ENCODE measurements at places on chromosomes 4 and X.
A peak's percentile ranks its signal among the peaks of the same experiment; 100 is the strongest.

DNA sequence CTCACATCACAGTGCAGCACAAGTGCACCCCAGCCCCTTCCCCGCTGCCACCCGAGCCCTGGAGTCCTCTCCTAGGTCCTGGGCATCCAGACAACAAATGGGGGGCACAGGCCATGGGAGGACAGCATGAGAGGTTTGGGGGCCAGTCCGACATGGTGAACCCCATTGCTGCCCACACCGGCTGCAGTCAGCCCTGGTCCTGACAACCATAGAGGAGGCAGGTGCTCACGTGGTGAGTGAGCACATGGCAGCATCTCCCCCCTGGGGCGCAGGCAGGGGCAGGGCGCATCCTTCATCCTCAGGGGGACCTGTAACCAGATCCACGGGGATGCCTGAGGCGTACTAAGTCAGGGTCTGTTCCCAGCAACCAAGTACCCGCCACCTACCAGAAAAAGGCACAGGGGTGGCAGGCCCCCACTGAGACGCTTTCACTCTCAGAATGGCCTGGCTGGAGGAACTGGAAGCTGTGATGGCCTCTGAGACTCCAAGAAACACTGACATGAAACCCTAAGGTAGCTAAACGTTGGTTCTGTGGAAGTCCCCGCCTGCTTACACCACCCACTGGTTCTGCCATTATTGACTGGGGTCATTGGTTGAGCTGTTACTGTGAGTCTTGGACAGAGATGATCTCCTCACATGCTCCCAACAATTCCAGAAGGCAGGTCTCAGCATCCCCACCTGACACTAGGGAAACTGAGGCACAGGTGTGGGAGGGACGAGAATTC is 6.5 kb downstream of the ZFYVE28 start:
- no peak for DNase-seq

DNA sequence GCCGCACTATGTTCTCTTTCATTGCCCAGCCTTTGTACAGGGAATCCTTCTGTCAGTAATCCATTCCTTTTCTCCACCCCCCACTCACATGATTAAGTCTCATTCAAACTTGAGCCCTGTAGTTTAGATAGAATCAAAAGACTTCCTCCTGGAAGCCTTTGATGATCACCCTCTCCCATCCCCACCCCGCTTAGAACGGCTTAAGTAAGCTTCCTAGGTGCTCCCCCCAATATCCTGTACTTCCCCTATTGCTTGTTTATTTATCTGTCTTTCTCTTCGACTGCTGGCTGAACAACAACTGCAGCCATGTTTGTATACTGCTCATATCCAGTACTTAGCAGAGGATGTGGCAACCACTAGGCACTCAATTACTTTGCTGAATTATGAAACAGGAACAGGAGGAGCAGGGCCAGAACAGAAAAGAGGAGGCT is 38.5 kb upstream of the GPC3 start:
- peak; percentile 12 for DNase-seq

GRCh38 chr4:139641218-139641617 is 24.4 kb upstream of the MGST2 start:
- no peak for DNase-seq

- DNase-seq, result no peak
Measured at GRCh38 chrX:148024425-148025148, 43.5 kb downstream of the FMR1NB start.

GRCh38 chr4:83785891-83786290 is 250.0 kb downstream of the GPAT3 start:
- no peak for DNase-seq

GRCh38 chr4:73978886-73979285 is 2.9 kb downstream of the PF4 start:
- no peak for DNase-seq

DNA sequence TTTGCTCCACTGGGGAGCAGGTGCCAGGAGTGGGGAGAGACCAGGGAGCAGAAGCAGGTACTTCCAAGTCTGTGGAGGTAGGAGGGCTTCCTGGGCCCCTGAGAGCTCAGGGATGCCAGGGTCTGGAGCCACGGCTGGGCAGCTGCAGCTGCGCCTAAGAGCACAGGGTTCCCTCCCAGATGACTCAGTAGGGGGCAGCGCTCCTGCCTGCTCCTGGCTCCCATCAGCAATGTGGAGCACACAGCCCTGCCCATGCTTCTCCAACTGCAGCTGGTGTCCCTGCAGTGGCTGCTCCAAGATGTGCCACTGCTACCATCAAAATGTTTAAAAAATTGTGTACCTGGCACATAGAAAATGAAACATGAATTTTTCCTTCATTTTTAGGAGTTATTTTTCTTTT is 1028.2 kb downstream of the PCDH7 start:
- DNase-seq, result no peak

DNA sequence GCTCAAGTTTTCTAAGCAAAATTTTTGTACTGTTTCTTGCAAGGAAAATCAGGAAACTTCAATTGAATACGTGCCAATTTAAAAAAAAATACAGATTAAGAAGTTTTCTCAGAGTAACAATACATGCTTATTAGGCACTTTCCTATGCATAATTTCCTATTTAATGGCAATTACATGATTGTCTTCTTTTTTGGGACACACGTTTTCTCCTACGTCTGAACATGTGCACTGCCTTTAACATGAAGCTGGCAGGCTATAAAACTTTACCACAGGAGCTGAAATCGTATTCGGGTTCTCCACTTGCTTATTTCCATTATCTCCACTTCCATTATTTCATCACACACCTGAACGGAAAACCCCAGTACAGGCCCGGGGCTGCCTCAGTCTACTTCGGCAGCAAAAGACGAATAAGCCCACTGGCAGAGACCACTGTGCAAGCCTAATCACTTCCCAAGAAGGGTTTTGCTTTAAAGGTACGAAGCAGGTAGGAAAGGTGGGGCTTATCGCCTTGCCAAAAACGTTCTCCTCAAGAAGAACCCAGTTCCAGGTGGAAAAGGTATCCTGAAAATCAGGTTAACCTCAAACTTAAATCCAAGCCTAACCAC is 575 bp downstream of the RCHY1 start:
- no peak for DNase-seq

- no peak for DNase-seq
Measured at GRCh38 chr4:41963105-41963504, 18.5 kb upstream of the DCAF4L1 start.

DNA sequence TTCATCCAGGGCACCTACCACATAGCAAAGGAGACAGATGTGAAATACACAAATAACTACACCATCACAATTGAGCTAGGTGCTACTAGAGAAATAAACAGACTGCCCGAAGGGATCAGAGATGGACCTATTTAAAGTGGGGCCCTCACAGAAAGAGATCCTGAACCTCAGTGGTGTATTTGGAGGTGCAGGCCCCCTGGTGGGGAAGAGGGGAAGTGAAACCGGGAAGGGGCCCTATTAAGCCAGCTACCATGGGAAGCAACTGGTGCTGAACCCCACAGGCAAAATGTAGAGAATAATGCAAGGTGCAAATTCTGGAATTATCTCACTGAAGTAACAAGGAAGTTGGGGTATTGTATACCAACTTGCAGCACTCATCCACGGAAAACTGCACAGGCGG is 78.6 kb upstream of the FAM9A start:
- no peak for DNase-seq

DNA sequence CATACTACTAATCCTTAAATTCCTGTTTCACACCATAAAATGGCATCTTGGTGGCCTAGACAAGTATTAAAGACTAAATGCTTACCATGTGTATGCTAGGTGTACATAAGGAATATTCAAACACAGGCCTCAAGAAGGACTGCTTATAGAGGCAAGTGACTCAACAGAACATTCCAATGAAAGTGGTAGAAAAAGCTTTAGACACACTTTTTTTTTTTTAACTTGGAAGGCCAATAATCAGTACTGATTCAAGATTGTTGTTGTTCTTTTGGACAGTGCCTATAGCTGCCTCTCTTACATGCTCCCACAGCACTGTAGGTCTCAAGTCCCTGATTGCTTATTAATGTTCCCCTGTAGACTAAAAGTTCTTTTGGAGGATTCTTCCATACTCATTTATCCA is 77.6 kb downstream of the FBXL5 start:
- no peak for DNase-seq

- DNase-seq, result no peak
Measured at GRCh38 chr4:21192367-21192766, 492.1 kb downstream of the PACRGL start.

GRCh38 chr4:16125571-16126445 is 42.0 kb upstream of the PROM1 start:
- peak; percentile 48 for DNase-seq

GRCh38 chrX:94751611-94752010 is 1077.6 kb downstream of the FAM133A start:
- no peak for DNase-seq

DNA sequence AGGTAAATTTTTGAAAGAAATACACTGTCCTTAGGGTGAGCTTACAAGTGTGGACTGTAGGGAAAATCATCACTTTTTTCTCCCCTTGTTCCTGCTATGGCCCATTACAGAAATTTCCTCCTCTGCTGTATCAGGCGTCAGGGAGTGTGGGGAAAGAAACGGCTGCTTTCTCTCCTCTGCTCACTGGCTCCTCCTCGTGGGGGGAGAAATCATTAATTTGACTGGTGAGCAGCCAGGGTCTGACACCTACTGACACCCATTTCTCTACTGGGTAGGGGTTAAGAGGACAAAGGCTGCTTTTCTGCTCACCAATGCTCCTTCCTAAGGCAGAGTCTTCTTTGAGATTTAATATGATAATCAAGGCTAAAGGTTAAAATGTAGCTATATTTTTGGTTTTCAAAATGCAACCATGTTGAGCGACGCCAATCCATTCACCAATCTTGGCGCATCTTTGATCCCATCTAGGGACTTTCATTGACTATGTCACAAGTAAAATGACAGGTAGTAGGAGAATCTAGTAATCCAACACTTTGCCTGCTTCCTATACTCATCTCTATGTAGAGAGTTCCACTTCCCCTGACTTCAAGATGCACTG is 25.1 kb downstream of the SETD7 start:
- DNase-seq, result peak; percentile 20

DNA sequence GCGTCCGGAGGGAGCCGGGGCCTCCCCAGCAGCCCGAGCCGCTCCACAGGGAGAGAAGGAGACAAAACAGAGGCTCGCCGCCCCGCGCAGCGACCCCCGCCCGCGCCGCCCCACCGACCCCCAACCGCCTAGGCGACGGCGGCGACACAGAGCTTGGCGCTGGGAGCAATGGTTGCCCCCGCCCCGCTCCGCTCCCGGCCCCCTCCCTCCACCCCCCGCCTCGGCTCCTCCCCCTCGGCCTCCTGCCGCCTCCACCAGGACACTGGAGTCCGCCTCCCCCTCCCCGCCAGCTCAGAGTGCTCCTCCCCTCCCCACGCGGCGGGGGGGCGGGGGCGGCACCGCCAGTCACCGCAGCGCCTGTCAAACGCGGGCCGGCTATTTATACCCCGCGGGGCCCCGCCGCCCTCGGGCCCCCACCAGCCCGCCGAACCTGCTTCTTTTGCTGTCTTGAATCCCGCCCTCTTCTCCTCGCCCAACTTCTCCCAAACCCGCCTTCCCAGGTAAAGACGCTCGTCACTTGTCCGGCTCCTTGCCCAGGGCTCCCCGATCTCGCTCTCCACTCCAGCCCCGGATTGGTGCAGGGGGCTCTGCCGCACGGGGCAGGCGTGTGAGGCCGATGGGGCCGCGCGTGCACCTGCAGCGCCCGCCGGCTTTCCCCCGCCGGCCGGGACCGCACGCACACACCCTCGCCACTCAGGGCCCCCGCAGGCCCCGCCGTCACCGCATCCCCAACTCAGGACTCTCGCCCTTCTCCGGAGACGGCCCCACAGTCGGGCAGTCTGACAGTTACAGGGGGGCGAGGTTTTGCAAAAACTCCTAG is at the start of gene ELF2:
ELF2 (minus strand) TSS at position 170 of the 820 bp plus-strand sequence. CDS start 39,517 bp downstream, outside the sequence.
- DNase-seq, result peak; percentile 86

GRCh38 chr4:33923469-33923868 is 2320.8 kb downstream of the ARAP2 start:
- DNase-seq, result no peak

- no peak for DNase-seq
Measured at GRCh38 chr4:146445198-146446150, 76.3 kb downstream of the SLC10A7 start.

DNA sequence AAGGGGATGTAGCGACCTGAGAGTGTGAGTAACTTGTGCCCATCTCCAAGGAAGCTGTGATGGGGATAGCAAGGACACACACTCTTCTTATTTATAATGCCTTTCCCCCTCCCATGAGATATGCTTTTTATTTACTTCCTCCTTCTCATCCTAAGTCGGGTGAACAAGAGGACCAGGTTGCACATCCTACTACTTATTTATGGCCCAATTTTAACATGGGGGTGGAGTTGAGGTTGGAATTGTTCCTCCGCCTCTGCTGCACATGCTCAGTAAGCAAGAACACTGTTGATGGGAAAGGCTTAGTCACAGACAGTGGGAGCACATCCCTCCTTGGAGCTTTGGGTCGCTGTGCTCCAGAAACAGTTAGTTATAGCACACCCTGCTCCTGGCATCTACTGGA is 15.2 kb upstream of the TLR8 start:
- DNase-seq, result no peak

DNA sequence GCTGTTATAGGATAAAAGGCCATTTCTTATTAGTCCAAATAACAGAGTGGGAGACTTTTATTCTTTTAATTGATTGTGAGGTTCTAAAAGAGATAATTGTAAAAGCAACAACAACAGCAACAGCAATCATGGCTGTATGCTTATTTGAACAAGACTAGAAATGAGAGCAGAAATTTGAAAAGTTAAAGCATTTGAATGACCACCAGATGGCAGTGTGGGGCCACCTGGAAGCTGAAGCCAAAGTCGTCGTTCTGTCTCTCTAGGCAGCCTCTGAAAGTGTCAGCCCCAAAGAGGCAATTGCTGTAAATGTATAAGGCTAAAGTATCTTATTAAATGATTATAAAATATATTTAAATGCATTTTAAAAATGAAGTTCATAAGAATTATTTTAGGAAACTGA is 42.2 kb downstream of the SH2D1A start:
- peak; percentile 26 for DNase-seq

Data from NCI-H2029 (cell line).